Tibial nerve (tissue), 4 donors: ENCODE measurements at places on chromosomes 2 and 18. TPM values are rescaled to one million over a fixed set of nuclear protein-coding genes. Genes with fewer than 3 reads are reported as not detected.

The VWC2L gene
- total RNA-seq: not detected

DNA sequence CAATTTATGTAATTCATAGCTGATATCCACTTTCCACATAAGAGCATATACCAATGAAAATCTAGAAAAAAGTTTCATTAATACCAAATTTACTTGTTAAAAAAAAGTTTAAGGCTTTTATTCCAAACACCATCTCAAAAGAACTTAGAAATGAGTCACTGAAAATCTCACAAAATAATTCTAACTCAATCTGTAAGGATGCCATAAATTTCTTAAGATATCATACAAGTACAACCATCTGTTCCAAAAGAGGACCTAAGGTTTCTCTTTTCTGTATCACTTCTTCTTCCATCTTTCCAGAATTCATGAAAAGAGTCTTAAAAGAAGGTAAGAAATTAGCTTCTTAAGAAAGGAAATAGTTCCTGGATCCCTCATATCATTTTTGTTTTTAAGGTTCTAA is 60.4 kb downstream of the TRIP12 start:
- peaks cover 26% of the 10 kb centered on the region for H3K36me3 ChIP-seq
- H3K27me3 ChIP-seq: no peaks in the 10 kb centered on the region
- DNase-seq: no peak
- H3K4me1 ChIP-seq: no peaks in the 10 kb centered on the region
- no peak overlapping the region for H3K27ac ChIP-seq

The IL1B gene
- total RNA-seq: 0.22 TPM

DNA sequence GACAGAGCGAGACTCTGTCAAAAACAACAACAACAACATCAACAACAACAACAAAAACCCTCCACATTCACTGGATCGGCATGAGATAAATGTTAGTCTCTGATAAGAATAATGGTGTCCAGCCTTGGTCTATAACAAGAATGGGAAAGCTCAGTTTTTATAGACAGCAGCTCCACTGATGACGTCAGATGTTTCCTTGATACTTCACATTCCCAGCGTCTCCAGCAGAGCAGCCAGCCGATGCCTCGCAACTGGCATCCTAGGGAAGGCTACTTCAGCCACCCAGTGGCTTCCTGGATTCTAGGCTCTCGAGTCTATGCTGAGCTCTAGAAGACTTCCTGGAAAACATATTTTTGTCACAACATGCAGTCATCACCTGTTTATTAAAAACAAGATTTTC is 271.4 kb upstream of the SMIM21 start:
- no peaks in the 10 kb centered on the region for H3K27me3 ChIP-seq
- DNase-seq: no peak
- no peak overlapping the region for H3K27ac ChIP-seq
- H3K4me1 ChIP-seq: no peaks in the 10 kb centered on the region

GRCh38 chr18:76621226-76621625 is 126.2 kb upstream of the ZNF516 start:
- DNase-seq: no peak
- no peaks in the 10 kb centered on the region for H3K36me3 ChIP-seq
- H3K4me3 ChIP-seq: peak overlapping the region; percentile 47
- H3K27me3 ChIP-seq: no peaks in the 10 kb centered on the region
- H3K27ac ChIP-seq: peak overlapping the region; percentile 89
- peaks cover 44% of the 10 kb centered on the region for H3K4me1 ChIP-seq

DNA sequence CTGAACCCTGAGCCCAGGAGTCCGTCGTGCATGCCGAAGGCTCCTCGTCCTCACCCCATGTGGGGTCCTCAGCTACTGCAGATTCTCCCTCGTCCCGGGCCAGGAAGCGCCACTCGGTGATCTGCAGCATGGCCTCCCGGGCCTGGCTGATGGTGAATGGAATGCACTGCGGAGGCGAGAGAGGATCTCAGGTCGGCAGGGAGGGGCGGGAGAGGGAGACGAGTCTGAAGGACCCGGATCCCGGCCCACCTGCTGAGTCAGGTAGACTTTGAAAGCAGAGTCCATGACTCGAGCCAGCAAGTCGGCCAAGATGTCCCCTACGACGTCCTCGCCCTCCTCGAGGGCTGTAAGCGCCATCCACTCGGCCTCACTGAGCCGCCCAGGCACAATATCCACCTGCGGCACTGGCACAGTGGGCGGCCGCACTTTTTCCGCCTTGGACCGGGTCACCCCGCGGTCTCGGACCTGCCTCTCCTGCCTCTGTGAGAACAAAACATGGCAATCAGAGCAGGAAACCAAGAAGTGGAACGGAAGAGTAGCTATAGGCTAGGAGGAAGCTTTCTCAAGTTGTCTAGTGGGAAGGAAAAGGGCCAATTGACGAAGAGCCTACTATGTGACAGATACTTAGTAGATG is 5.5 kb downstream of the C2orf81 start:
- no peak for DNase-seq
- no peaks in the 10 kb centered on the region for H3K36me3 ChIP-seq
- H3K27ac ChIP-seq: peak overlapping the region; percentile 82
- H3K4me3 ChIP-seq: peak overlapping the region; percentile 60
- H3K4me1 ChIP-seq: no peaks in the 10 kb centered on the region

GRCh38 chr2:239818086-239818485 is 207.1 kb downstream of the NDUFA10 start:
- H3K27ac ChIP-seq: no peak overlapping the region
- H3K4me3 ChIP-seq: no peak overlapping the region
- H3K36me3 ChIP-seq: no peaks in the 10 kb centered on the region
- no peaks in the 10 kb centered on the region for H3K27me3 ChIP-seq
- DNase-seq: no peak

DNA sequence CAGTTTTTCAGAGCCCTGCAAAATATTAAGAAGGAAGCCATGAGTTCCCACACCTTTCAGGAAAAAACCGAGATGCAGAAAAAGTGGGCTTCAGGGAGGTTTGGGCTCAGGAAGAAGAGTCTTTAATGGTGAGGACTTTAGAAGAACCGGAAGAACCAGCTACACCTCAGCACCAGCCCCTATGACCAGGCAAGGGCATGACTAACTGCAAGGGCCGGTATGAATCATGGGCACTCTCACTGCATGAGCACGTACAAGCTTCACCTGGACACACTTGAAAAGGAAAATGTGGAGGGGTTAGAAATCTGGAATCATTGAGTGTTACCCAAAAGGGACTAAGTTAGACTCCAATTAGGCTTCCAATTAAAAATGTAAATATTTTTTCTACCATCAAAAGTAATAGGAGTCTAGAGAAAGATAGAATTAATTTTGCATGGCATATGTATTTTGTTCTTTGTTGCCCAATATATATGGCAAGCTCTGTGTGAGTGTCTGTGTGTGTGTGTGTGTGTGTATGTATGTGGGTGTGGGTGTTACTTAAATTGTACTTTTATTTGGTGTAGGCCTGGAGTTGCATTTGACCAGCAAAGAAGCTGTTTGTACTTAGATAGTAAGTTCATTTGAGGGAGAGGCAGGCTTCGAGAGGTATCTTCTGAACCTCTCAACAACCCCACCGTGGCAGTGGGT is 66.5 kb upstream of the THUMPD2 start:
- H3K4me1 ChIP-seq: no peaks in the 10 kb centered on the region
- H3K27ac ChIP-seq: no peak overlapping the region
- DNase-seq: no peak
- H3K27me3 ChIP-seq: no peaks in the 10 kb centered on the region

DNA sequence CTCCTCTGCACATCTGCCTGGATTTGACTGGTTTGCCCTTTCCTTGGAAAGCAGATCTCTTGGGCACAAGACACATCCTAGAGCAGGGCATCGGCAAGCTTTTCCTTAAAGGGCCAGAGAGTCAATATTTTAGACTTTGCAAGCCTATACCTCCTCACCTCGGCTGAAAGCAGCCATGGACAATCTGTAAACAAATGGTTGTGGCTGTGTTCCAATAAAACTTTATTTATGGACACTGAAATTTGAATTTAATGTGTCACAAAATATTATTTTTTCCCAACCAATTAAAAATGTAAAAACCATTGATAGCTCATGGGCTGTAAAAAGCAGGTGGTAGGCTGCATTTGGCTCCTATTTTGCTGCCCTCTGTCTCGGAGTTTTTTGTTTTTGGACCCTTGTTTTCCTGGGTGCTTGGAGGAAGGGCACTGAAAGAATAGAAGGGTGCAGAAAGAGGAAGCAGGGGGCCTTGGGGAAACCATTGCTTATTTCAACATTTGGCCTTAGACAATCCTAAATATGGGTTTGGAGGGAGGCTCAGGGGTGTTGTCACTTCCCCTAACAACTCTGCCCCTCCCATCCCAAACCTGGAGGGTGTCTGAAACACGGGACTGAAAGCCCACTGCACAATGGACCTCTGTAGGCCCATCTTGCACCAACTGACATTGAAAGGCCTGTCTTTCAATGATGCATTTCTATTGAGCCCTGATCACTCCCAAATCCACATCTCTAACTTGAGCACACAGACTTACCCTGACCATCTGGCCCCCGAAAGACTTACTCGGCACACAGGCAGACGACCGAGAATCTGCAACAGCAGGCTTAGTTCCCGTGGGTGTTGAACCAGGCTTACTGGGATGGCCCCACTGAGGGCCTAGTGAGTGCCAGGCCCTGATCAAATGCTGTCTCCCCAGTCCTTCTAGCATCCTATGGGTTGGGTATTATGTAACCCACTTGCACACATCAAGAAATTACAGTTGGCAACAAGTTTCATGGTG is 7.1 kb upstream of the ZFP36L2 start:
- H3K4me1 ChIP-seq: no peaks in the 10 kb centered on the region
- H3K4me3 ChIP-seq: no peak overlapping the region
- no peak overlapping the region for H3K27ac ChIP-seq
- no peak for DNase-seq

GRCh38 chr2:201580486-201580885 is 62.8 kb downstream of the TMEM237 start:
- H3K4me3 ChIP-seq: no peak overlapping the region
- H3K27me3 ChIP-seq: no peaks in the 10 kb centered on the region
- no peak overlapping the region for H3K27ac ChIP-seq
- no peaks in the 10 kb centered on the region for H3K4me1 ChIP-seq

DNA sequence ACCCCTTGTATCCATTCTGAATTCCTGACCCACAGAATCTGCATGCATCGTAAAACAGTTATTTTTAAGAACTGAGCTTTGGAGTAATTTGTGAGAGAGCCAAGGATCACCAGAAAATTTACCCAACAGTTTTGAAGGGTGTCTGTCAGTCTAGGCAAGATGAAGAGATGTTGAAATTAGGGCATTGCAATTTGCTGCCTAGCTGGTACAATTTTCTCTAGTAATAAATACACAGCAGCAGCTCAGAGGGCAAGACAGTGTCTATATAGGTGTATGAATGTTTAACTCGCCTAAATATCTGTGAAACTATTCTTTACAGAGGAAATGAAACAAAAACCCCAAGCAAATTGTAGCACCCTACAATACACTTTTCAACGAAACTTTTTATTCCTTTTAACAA is 377.8 kb upstream of the POU3F3 start:
- no peak overlapping the region for H3K4me3 ChIP-seq
- H3K27ac ChIP-seq: no peak overlapping the region
- H3K4me1 ChIP-seq: no peaks in the 10 kb centered on the region
- no peaks in the 10 kb centered on the region for H3K27me3 ChIP-seq

GRCh38 chr18:154151-154550 is 4.2 kb upstream of the USP14 start:
- H3K4me3 ChIP-seq: no peak overlapping the region
- H3K4me1 ChIP-seq: no peaks in the 10 kb centered on the region
- no peaks in the 10 kb centered on the region for H3K36me3 ChIP-seq
- no peaks in the 10 kb centered on the region for H3K27me3 ChIP-seq
- no peak overlapping the region for H3K27ac ChIP-seq

- no peaks in the 10 kb centered on the region for H3K36me3 ChIP-seq
- H3K4me3 ChIP-seq: peak within 1 kb of the TSS; percentile 60
- no peaks in the 10 kb centered on the region for H3K27me3 ChIP-seq
Measured at GRCh38 chr2:170770008-170770605, at the start of gene ERICH2. ERICH2 (plus strand) TSS chr2:170770378; CDS start chr2:170770682, 304 bp downstream.
